Mesothelial cell of epicardium (in vitro differentiated cells): ENCODE measurements at places on chromosomes 2 and 18. TPM values are rescaled to one million over a fixed set of nuclear protein-coding genes. Genes with fewer than 3 reads are reported as not detected.

- no peak overlapping the region for H3K4me3 ChIP-seq
- no peak for DNase-seq
- no peaks in the 10 kb centered on the region for H3K36me3 ChIP-seq
- H3K4me1 ChIP-seq: no peaks in the 10 kb centered on the region
- no peak overlapping the region for H3K27ac ChIP-seq
- H3K27me3 ChIP-seq: peaks cover 12% of the 10 kb centered on the region
Observed at GRCh38 chr18:57051657-57052044, 95.2 kb upstream of the BOD1L2 start.

GRCh38 chr2:129803871-129804270 is 175.6 kb upstream of the RAB6C start:
- H3K4me1 ChIP-seq: peaks cover 65% of the 10 kb centered on the region
- H3K36me3 ChIP-seq: no peaks in the 10 kb centered on the region
- H3K27ac ChIP-seq: no peak overlapping the region
- H3K4me3 ChIP-seq: no peak overlapping the region
- no peak for DNase-seq

DNA sequence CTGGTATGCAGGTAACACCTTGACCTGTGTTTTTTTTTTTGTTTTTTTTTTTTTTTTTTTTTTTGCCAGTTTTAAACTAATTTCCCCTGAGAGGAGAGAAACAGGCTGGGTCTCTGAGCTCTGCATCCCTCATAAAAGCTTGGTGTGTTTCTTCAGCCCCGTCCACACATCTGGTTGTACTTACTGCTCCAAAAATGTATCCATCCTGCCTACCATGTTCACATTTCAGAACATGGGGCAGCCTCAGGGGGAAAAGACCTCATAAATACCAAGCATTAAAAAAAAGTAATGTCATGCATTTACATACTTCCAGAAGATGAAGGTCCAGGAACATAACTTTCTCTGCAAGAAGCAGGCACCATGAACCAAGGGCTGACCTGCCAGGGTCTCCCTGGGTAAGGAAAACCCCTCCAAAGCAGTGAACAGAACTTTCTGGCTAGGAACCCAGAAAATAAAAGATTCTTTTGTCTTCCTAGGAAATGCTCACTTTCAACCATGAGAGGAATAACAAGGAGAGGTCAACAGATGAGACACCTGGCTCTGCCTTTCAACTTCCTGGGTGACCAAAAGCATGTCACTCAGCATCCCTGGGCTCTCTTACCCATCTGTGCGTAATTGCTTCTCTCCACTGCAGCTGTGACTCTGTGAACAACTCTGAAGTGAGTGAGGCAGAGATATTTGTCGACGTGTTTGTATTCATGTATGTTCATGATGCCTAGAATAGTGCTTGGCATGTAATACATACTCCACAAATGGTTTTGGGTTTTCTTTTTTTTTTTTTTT is 118.6 kb downstream of the MCFD2 start:
- no peak overlapping the region for H3K27ac ChIP-seq
- peaks cover 8% of the 10 kb centered on the region for H3K27me3 ChIP-seq
- H3K4me3 ChIP-seq: no peak overlapping the region
- DNase-seq: no peak
- H3K36me3 ChIP-seq: peaks cover 1% of the 10 kb centered on the region
- H3K4me1 ChIP-seq: peaks cover 14% of the 10 kb centered on the region

GRCh38 chr18:22314420-22314819 is 103.3 kb downstream of the CTAGE1 start:
- H3K4me3 ChIP-seq: no peak overlapping the region
- peaks cover 63% of the 10 kb centered on the region for H3K4me1 ChIP-seq
- no peaks in the 10 kb centered on the region for H3K27me3 ChIP-seq
- H3K27ac ChIP-seq: peak overlapping the region; percentile 94

- H3K27ac ChIP-seq: peak overlapping the region; percentile 58
- H3K4me1 ChIP-seq: peaks cover 18% of the 10 kb centered on the region
- DNase-seq: no peak
- H3K36me3 ChIP-seq: peaks cover 2% of the 10 kb centered on the region
Observed at GRCh38 chr2:237180187-237180586, 94.5 kb downstream of the COPS8 start.

DNA sequence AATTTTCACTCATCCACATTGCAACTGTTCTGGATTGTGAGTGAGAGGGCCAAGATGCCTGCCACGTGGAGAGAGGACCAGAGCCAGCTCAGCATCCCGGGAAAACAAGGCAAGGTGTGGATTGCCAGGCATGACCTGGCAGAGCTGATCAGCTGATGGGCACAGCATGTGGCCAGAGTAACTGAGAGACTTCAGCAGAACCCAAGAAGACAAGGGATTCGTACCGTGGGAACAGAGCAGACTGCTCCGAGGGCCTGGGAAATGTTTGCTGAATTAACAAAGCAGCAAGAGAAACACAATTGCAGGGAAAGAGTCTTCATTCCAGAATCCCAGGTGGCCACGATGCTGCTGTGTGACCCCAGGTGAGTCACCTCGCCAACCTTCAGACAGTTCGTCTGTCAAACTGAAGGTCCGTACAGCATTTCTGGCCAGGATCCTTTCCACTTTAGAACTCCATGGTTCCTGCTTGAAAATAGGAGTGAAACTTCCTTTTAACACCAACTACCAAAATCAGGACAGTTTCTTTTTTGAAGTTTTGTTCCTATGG is 26.3 kb upstream of the POMC start:
- no peak for DNase-seq
- no peak overlapping the region for H3K27ac ChIP-seq
- H3K27me3 ChIP-seq: no peaks in the 10 kb centered on the region
- H3K36me3 ChIP-seq: no peaks in the 10 kb centered on the region

- H3K27me3 ChIP-seq: no peaks in the 10 kb centered on the region
- H3K4me1 ChIP-seq: peaks cover 6% of the 10 kb centered on the region
- no peak overlapping the region for H3K4me3 ChIP-seq
- no peak overlapping the region for H3K27ac ChIP-seq
- H3K36me3 ChIP-seq: no peaks in the 10 kb centered on the region
Observed at GRCh38 chr18:39448942-39449341, 1883.3 kb upstream of the CELF4 start.

- no peaks in the 10 kb centered on the region for H3K27me3 ChIP-seq
- H3K27ac ChIP-seq: no peak overlapping the region
- peaks cover 12% of the 10 kb centered on the region for H3K4me1 ChIP-seq
- peaks cover 2% of the 10 kb centered on the region for H3K36me3 ChIP-seq
- DNase-seq: no peak
- H3K4me3 ChIP-seq: no peak overlapping the region
Observed at GRCh38 chr2:147873859-147874483, 29.1 kb downstream of the ACVR2A start.

GRCh38 chr18:50662177-50662576 is 102.3 kb downstream of the MAPK4 start:
- H3K27me3 ChIP-seq: no peaks in the 10 kb centered on the region
- no peak for DNase-seq
- no peak overlapping the region for H3K4me3 ChIP-seq
- H3K4me1 ChIP-seq: no peaks in the 10 kb centered on the region
- no peak overlapping the region for H3K27ac ChIP-seq

DNA sequence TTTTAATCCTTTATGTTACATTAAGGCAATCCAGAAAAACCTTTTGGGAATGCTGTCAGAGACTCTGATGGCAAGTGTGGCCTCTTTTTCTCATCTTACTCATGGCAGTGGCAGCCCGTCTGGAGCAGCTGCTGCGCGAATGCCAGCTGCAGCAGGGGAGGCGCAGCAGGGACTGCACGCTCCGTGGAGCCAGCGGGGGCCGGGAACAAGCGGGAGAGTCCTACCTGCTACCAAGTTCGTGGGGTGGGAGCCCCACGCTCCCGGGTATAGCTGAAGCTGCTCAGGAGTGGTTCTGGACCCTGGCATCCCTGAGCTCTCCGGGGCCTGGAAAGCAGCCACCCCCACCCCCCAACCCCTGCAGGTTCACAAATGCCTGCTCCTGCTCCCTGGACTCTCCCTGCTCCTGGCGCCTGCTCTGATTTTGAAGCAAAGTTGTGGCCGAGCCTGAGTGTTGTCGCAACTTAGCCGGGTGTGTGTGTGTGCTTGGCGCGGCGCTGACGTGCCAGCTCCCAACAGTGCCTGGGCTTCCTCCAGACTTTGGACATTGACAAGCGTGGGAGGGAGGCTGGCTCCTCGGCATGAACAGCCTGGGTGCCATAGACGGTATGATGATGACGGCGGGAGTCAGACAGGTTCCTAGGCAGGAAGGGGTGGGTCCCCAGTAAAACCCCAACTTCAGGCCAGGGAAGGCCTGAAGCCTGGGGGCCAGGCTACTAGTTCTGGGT is 21.7 kb downstream of the TMX3 start:
- DNase-seq: no peak
- H3K27ac ChIP-seq: no peak overlapping the region
- peaks cover 26% of the 10 kb centered on the region for H3K36me3 ChIP-seq
- no peak overlapping the region for H3K4me3 ChIP-seq
- H3K4me1 ChIP-seq: no peaks in the 10 kb centered on the region

DNA sequence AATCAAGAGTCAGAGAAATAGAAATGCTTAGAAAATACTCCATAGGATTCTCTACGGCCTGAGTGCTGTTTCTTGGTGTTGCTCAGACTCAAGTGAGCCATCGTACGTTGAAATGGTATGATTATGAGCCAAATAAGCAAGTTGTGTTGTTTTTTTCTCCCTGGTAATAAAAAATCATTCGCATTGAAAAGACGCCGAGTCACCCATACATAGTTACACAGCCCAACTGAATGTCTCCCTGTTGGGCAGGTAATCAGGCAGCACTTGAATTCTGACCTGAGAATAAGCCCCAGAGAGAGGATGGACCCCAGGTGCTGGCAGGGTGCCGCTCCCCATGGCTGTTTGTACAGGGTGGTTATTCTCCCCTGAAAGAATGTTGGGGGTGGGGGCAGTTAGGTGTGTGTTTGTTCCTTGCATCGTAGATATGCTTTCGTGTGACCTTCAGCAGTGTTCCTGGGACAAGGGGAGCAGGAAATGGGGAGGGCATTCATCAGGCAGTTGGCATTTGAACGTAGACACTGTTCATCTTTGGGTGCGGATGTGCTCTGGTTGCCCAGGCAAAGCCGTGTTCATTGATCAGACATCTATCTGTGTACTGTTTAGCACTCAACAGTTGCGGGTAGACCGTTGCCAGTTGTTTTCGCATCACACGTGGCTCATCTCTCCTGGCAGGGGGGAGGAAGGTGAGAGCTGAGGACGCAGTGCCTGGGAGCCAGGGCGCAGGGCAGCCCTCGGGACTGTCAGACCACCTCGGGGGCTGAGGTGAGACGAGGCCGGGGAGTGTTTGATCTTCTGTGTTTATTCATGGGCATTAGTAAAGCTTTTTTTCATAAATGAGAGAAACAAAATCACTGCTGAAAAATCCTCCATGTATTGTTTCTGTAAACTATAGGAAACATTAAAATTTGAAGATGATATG is 27.3 kb downstream of the MTCL1 start:
- H3K4me3 ChIP-seq: no peak overlapping the region
- peaks cover 5% of the 10 kb centered on the region for H3K36me3 ChIP-seq
- H3K27me3 ChIP-seq: no peaks in the 10 kb centered on the region
- H3K4me1 ChIP-seq: peaks cover 8% of the 10 kb centered on the region
- no peak for DNase-seq

- no peaks in the 10 kb centered on the region for H3K27me3 ChIP-seq
- no peak overlapping the region for H3K27ac ChIP-seq
- peaks cover 22% of the 10 kb centered on the region for H3K4me1 ChIP-seq
- H3K36me3 ChIP-seq: no peaks in the 10 kb centered on the region
- no peak for DNase-seq
- H3K4me3 ChIP-seq: no peak overlapping the region
Observed at GRCh38 chr2:239300871-239301735, 99.7 kb downstream of the HDAC4 start.

DNA sequence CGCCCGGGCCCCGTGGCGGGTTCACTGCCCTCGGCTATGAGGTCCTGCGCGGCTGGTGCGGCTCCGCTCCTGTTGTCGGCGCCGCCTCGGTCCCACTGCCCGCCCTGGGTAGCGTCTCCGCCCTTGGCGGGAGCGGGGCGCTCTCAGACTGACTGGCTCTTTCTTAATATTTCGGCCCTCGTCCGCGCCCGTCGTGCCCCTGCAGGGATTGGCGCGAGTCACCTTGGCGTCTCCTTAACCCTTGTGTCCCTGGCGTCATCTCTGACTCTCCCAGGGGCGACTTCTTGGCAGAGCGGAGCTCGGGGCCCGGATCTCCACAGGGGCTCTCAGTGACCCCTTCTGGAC is 1.3 kb downstream of the PTMA start:
- H3K36me3 ChIP-seq: peaks cover 16% of the 10 kb centered on the region
- no peak for DNase-seq
- H3K27ac ChIP-seq: peak overlapping the region; percentile 93
- peaks cover 1% of the 10 kb centered on the region for H3K27me3 ChIP-seq

DNA sequence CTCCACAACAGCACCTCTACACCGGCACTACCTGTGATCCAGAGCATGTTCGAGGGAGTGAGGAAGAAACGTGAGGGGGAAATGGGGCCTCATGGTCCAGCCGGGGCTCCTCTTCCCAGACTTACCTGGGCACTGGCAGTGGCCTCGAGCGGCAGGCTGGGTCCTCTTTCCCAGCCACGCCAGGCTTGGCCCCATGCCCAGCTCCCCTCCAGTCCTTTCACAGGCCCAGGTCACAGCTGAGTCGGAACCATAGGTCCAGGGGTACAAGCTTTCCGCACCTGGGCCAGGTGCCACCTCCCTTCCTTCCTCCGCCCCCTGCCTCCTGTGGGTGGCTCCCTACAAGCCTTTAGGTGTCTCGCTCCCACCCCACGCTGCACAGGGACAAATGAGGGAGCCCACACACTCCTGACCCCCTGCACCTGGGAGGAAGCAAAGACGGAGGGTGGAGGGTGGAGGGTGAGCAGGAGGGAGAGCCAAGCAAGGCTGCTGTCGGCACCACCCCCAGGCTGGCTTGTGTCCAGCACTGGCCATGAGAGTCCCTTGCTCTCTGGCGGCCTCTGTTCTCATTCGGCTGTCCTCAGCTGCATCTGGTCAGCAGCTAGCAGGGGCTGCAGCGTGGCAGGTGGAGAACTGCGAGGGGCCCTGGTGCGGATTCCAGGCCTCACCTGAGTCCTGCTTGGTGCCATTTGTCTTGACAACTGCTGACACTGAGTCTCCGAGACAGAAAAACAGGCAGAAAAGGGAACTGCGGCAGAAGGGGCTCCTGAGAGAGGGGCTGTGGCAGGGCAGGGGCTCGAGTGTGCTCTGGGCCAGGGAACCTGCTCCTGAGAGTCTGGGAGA is 26.8 kb downstream of the ADRA2B start:
- H3K4me1 ChIP-seq: peaks cover 8% of the 10 kb centered on the region
- H3K4me3 ChIP-seq: no peak overlapping the region
- no peaks in the 10 kb centered on the region for H3K36me3 ChIP-seq
- DNase-seq: no peak

DNA sequence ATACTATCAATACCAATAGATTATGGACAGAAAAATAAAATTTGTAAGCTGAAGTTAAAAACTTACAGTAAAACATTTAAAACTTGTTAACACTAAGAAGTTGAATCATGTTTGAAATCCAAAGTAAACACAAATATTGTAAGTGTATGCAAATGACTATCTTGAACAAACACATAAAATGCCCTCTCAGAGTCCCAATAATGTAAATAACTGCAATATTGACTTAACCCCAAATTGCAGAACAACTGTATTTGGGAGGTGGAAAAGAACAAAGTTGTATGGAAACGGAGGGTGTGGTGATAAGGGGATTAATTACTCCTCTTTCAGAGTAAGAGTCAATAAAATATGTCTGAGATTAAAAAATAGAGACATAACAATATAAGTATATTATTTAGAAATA is 140.0 kb upstream of the NOL4 start:
- H3K27me3 ChIP-seq: peaks cover 1% of the 10 kb centered on the region
- H3K4me3 ChIP-seq: no peak overlapping the region

Gene C2orf92
- total RNA-seq: 17.9 to 20.2 TPM (median 20.0 TPM) in 3 replicates

Gene FAM110C
- total RNA-seq: 6.4 to 9.7 TPM (median 7.8 TPM) in 3 replicates

Gene APOB
- 0.13 to 0.23 TPM (median 0.22 TPM) in 3 replicates for total RNA-seq

Gene VWC2L
- not detected in 3 replicates for total RNA-seq
